ENCODE measurements at places on chromosomes 5 and 9.

GRCh38 chr9:135516132-135516860 lies 4.9 kb upstream of the LCN1 start:
- no peak overlapping the region for H3K27ac ChIP-seq
- DNase-seq, result peak; percentile 41
- H3K4me3 ChIP-seq, result no peak overlapping the region

- no peaks in the 10 kb centered on the region for H3K36me3 ChIP-seq
- H3K4me1 ChIP-seq, result peaks cover 39% of the 10 kb centered on the region
- H3K4me3 ChIP-seq, result no peak overlapping the region
- no peaks in the 10 kb centered on the region for H3K27me3 ChIP-seq
- no peak for DNase-seq
These were observed 3.0 kb upstream of the HRCT1 start for GRCh38 chr9:35903049-35903448.

DNA sequence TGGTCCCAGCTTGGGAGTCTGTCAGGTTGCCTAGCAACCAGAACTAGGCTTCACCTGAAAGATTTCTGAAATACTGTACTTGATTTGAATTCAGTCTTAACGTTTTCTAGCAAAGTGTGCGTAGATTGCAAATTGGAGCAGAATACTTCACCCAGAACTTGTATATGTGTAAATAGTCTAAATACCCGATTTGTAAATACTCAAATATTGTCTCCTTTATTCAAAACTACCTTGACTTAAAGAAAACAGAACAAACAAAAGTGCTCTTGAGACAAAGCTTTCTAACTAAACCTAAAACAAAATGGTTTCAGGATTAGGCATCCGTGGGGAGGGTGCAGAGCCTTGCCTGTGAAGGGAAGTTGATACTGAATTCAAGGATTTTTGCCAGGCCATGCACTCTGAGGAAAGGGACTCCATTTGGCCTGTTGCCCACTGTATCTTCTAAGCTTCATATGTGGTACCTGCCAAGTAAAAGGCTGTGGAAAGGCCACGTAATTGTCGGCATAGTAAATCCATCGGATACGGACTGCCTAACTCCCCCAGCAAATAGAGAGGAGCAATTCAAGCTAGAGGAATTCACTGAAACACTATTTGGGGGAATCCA lies 744 bp upstream of the HMGCS1 start:
- peaks cover 11% of the 10 kb centered on the region for H3K4me1 ChIP-seq
- H3K27me3 ChIP-seq, result no peaks in the 10 kb centered on the region
- H3K27ac ChIP-seq, result peak overlapping the region; percentile 94

DNA sequence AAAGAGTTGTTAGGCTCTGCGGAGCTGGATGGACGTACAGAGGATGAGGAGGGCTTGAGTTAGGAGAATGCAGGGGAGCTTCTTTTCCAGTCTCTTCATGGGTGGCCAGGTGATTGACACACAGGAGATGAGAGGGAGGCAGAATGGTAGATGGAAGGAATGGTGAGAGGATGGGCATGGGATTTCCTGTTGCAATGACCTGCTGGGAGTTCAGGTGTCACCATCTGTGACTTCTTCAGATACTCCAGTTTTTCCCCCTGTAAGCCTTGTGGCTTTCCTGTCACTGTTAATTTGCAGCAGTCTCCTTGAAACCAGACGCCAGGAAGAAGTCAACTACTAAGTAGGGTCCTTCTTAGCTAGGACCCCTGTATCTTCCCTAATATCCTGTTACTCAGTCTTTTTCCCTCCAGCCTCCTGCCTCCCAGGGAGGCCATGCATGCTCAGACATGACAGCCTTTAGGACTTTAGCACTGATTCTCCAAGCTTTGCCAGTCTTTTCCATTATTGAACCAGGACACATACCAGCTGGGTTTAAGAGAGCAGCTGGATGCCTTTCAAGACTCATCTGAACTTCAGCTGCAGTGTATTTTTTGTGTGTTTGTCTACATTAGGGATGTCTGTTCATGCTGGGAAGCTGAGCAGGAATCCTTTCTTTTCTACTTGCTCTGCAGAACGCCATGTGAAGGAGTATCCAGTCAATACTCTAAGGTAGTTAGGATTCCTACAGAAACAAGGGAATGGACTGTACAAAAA lies 67.2 kb upstream of the CD180 start:
- DNase-seq, result no peak
- H3K36me3 ChIP-seq, result no peaks in the 10 kb centered on the region
- H3K4me3 ChIP-seq, result no peak overlapping the region

GRCh38 chr9:26954050-26954508 lies 2.1 kb upstream of the IFT74 start:
- no peaks in the 10 kb centered on the region for H3K36me3 ChIP-seq
- H3K4me1 ChIP-seq, result peaks cover 8% of the 10 kb centered on the region
- no peaks in the 10 kb centered on the region for H3K27me3 ChIP-seq
- no peak for DNase-seq
- H3K4me3 ChIP-seq, result no peak overlapping the region
- peak overlapping the region; percentile 22 for H3K27ac ChIP-seq

DNA sequence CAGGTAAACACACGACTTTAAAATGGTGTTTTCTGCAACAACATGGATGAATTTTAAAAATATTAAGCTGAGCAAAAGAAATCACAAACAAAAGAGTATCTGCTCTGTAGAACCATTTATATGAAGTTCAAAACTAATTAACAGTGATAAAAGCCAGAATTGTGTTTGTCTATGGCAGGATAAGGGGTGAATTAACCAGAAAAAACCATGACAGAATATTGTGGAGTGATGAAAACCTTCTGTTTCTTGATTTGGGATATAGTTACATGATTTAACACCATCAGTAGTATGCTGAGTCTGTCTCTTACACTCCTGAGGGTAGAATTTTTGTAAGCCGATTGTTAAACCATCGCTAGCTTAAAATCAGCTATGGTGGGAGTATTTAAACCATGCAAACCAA lies 101.7 kb upstream of the ZNF366 start:
- H3K27me3 ChIP-seq, result no peaks in the 10 kb centered on the region
- no peaks in the 10 kb centered on the region for H3K36me3 ChIP-seq
- peaks cover 19% of the 10 kb centered on the region for H3K4me1 ChIP-seq
- H3K4me3 ChIP-seq, result no peak overlapping the region
- no peak overlapping the region for H3K27ac ChIP-seq

DNA sequence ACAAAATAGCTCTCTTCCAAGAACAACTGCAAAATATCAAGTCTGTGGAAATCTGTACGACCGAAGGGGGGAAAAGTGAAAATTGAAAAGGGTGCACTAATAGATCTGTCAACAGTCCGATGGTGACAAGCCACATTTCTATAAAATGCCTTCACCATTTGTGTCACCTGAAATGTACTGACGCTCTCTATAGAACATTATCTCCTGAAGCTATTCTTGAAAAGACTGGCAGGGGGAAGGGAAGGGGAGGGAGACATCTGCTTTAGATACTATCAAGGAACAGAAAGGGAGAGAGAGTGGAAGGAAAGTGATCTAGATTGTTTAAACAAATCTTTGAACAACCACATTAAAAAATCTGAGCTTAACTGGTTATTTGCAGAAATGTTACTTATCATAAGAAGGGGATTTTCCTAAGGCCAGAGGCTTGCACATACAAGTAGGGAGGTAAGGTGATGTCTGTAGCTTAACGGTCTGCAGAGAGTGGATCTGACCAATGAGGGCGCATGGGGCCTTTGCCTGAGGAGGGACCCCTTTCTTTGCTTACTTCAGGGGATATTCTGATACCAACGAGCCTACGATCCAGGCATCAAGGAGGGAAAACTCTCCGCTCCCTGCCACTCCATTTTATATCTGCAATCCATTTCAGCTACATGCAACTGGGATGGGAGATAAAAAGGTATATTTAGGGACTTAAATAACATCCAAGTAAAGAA lies 92.1 kb downstream of the CRB2 start:
- H3K27ac ChIP-seq, result no peak overlapping the region
- H3K4me1 ChIP-seq, result no peaks in the 10 kb centered on the region
- H3K36me3 ChIP-seq, result peaks cover 21% of the 10 kb centered on the region

DNA sequence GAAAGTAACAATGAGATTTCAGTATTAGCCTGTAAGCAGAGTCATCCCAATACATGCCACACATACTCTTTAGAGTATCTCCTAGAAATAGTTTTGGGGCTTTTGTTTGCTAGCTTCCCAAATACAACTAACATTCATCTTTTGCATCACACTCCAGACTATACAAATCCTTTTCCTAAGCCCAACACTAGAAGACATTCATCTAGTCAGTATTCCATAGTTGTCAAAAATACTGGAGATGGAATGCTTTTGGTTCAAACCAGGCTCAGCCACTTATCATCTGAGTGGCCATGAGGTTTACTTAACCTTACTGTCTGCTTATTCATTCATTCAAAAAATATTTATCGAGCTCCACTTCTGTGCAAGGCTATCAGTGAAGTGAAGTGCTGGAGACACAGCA lies 205.1 kb upstream of the SGCD start:
- no peak overlapping the region for H3K27ac ChIP-seq
- no peak for DNase-seq
- H3K27me3 ChIP-seq, result no peaks in the 10 kb centered on the region
- no peaks in the 10 kb centered on the region for H3K36me3 ChIP-seq

DNA sequence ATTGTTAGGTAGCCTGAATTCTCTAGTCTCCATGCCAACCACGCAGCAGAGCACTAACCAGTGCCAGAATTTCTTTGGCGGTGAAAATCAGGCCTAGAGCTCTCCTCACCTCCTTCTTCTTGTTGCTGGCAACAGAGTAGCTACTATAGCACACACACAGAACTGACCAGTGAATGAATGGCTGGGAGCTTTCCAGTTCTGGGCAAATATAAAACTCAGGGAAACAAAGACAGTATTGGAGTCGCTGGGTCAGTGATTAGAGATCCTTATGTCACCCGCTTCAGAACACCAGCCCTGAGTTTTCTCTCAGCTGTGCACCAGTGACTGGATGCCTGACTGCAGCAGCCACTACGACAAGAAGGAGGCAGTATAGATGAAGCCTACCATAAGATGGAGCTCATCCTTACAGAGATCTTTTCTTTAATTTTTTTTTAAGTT lies 26.9 kb upstream of the FEM1C start:
- H3K27ac ChIP-seq, result peak overlapping the region; percentile 23
- no peaks in the 10 kb centered on the region for H3K36me3 ChIP-seq
- no peaks in the 10 kb centered on the region for H3K27me3 ChIP-seq

GRCh38 chr9:70036641-70037040 lies 7.0 kb upstream of the MAMDC2 start:
- no peaks in the 10 kb centered on the region for H3K27me3 ChIP-seq
- no peak overlapping the region for H3K27ac ChIP-seq
- peaks cover 22% of the 10 kb centered on the region for H3K4me1 ChIP-seq
- no peak overlapping the region for H3K4me3 ChIP-seq

DNA sequence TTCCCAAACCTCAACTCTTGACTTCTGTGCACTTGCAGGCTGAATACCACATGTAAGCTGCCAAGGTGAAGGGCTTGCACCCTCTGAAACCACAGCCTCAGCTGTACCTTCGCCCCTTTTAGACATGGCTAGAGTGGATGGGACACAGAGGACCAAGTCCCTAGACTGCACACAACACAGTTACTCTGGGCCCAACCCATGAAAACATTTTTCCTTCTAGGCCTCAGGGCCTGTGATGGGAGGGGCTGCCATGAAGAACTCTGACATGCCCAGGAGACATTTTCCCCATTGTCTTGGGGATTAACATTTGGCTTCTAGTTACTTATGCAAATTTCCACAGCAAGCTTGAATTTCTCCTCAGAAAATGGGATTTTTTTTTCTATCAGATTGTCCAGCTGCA lies 331.0 kb upstream of the RGMB start:
- H3K4me1 ChIP-seq, result no peaks in the 10 kb centered on the region
- H3K4me3 ChIP-seq, result no peak overlapping the region
- no peak overlapping the region for H3K27ac ChIP-seq
- DNase-seq, result no peak
- H3K36me3 ChIP-seq, result no peaks in the 10 kb centered on the region

DNA sequence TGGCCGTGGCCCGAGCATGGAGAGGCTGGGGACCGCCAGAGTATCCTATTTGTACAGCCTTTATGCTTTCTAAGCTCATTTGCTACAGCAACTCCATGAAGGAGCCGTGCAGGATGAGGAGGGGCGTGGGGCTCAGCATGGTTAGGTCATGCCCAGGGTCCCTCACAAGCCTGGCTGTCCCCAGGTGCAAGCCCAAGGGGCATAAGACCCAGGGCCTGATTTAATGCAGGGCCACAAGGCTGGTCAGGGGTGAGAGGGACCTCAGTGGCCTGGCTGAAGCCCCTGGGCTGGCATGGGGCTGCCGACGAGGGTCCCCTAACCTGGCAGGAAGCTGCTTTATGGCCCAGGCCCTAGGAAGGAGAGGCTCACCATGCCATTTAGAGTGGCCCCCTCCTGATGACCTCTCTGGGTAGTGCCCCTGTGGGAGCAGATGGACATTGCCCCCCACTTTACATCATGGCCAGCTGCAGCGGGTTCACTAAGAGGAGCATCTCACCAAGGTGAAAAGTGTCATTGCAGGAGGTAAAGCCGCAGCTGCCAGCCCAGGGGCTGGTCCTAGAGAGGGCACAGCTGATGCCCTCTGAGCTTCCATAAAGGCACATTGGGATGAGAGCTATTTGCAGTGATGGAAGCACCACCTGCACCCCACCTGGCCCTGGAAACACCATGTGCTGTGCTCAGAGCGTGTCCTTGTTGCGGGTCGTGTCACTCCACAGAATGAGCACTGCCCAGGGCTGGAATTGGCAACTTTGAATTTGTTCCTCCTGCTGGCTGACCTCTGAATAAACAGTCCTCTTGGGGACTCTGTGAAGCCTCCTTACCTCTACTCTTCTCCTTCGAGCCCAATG lies 58.9 kb downstream of the ZNF618 start:
- no peaks in the 10 kb centered on the region for H3K36me3 ChIP-seq
- DNase-seq, result no peak
- H3K4me3 ChIP-seq, result no peak overlapping the region

DNA sequence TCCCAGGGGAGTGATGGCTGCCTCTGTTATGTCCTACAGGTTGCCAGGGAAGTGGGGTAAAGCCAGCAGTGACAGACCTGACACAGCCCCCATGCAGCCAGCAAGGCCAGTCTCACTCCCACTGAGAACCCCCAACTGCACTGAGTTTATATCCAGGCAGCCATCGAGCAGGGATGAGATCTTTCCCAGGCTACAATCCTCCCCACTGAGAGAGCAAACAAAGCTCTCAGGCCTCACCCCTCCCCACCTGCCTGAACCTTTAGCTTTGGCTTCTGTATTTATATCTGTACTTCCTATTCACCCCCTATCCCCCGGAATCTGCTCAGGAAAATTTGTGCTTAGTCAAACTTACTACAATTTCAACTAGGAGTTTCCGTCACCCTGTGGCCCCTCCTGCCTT lies 284.1 kb downstream of the FAM170A start:
- no peak for DNase-seq
- H3K4me1 ChIP-seq, result no peaks in the 10 kb centered on the region
- no peaks in the 10 kb centered on the region for H3K27me3 ChIP-seq
- no peaks in the 10 kb centered on the region for H3K36me3 ChIP-seq
- H3K4me3 ChIP-seq, result no peak overlapping the region

Measured in sigmoid colon (tissue), 7 donors.